ENCODE measurements at places on chromosomes 16 and 17. TPM values are rescaled to one million over a fixed set of nuclear protein-coding genes. Genes with fewer than 3 reads are reported as not detected.

The KRTAP4-6 gene
- total RNA-seq = not detected

DNA sequence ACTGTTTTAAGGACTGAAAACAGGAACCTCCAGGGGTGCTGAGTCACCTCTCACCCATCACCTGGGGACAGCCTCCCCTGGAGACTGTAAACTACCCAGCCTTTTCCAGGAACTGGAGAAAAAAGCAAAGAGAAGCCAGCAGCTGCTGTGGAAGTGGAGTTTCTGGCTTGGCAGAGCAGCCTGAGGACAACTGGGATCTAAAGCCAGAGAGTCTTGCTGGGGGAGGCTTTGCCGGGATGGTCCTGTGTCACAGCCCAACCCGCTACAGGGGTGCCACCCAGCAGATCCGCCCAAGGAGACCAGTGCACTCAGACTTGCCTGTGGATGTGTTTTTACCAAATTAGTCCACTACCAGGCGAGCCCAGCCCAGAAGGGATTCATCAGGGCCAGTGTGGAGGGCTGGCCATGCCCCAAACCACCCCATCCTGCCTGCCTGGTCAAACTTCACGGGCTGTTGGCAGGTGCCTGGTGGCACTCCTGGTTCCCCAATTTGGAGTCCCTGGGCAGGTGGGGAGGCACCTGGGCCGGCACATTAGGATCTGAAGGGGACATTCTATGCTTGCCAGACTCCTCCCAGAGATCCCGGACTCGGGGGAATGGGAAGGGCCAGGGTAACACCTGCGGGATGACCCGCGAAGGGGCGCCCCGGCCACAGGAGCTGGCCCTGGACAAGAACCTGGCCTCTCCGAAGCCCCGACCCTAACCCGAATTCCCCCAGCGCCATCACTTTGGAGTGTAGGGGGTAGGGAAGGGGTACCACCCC, 771 bp downstream of the MSRB1 start:
- peak overlapping the region; percentile 93 for H3K27ac ChIP-seq
- no peaks in the 10 kb centered on the region for H3K27me3 ChIP-seq
- peaks cover 6% of the 10 kb centered on the region for H3K36me3 ChIP-seq
- peak overlapping the region; percentile 63 for H3K4me3 ChIP-seq

- DNase-seq = no peak
- H3K36me3 ChIP-seq = no peaks in the 10 kb centered on the region
- H3K27ac ChIP-seq = no peak overlapping the region
- no peak overlapping the region for H3K4me3 ChIP-seq
- H3K27me3 ChIP-seq = no peaks in the 10 kb centered on the region
Observed at GRCh38 chr17:82863941-82864712, 24.3 kb upstream of the ZNF750 start.

GRCh38 chr17:2713881-2714280, 2.3 kb upstream of the CLUH start:
- peaks cover 30% of the 10 kb centered on the region for H3K4me1 ChIP-seq
- H3K4me3 ChIP-seq = no peak overlapping the region
- no peaks in the 10 kb centered on the region for H3K36me3 ChIP-seq

- no peaks in the 10 kb centered on the region for H3K36me3 ChIP-seq
- H3K27me3 ChIP-seq = no peaks in the 10 kb centered on the region
- H3K27ac ChIP-seq = no peak overlapping the region
- H3K4me1 ChIP-seq = no peaks in the 10 kb centered on the region
- H3K4me3 ChIP-seq = no peak overlapping the region
Observed at GRCh38 chr16:61579195-61579594, 457.0 kb downstream of the CDH8 start.

DNA sequence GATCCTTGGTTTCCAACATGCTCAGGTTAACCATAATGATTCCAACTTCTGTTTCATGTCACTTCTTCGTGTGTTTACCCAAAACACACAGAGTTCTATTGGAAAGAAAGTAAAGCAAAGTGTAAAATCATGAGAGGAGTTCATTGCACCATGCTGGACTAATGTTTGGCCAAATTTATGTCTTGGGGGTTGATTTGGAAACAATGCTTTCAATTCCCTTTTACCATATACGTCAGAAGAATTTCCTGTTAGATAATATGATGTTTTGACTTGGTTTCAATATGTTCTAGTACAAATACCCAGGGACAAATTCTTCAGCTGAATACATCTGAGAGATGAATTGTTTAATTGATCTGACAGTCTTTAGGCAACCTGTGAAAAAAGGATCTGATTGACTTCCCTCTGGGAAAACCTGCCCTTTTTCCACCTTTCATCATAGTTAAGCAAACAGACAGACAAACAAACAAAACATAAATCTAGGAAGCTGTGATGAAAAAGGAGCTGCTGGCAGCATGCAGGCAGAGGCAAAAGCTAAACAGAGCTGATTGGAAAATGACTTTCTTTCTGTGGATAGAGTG, 26.0 kb upstream of the MPHOSPH6 start:
- H3K27me3 ChIP-seq = no peaks in the 10 kb centered on the region
- no peak for DNase-seq
- H3K36me3 ChIP-seq = no peaks in the 10 kb centered on the region
- H3K4me1 ChIP-seq = no peaks in the 10 kb centered on the region
- H3K27ac ChIP-seq = no peak overlapping the region
- H3K4me3 ChIP-seq = no peak overlapping the region

DNA sequence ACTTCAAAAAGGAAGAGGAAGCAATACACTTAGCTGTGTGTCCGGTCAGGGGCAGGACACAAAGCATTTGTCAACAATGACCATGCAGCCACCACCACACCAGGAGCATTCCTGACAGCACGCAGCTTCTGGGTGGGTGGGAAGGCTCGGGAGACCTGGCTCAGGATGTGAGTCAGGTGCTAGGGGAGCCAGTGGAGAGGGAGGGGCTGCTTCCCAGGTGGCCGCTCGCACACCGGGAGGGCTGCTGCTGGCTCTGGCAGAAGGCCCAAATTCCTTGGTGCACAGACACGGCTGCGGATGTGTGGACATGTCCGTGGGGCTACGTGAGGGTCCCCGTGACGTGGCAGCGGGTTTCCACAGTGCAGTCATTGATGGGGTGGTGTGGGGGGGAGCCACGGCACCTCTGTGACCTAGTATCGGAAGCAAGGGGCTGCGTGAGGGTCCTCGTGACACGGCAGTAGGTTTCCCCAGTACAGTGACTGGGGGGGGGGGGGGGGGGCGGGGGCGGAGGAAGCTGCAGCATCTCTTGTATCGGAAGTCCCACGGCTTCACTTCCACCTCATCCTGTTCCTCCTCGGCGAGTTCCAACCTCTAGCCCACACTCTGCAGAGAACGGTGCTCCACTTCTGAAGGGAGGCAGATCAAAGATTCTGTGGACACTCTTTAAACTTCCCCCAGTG, 112.8 kb downstream of the ZNF778 start:
- DNase-seq = peak; percentile 77
- H3K4me3 ChIP-seq = no peak overlapping the region
- peaks cover 52% of the 10 kb centered on the region for H3K4me1 ChIP-seq
- no peaks in the 10 kb centered on the region for H3K27me3 ChIP-seq
- H3K27ac ChIP-seq = peak overlapping the region; percentile 17

The DBNDD1 gene
- total RNA-seq = 10.9 TPM

DNA sequence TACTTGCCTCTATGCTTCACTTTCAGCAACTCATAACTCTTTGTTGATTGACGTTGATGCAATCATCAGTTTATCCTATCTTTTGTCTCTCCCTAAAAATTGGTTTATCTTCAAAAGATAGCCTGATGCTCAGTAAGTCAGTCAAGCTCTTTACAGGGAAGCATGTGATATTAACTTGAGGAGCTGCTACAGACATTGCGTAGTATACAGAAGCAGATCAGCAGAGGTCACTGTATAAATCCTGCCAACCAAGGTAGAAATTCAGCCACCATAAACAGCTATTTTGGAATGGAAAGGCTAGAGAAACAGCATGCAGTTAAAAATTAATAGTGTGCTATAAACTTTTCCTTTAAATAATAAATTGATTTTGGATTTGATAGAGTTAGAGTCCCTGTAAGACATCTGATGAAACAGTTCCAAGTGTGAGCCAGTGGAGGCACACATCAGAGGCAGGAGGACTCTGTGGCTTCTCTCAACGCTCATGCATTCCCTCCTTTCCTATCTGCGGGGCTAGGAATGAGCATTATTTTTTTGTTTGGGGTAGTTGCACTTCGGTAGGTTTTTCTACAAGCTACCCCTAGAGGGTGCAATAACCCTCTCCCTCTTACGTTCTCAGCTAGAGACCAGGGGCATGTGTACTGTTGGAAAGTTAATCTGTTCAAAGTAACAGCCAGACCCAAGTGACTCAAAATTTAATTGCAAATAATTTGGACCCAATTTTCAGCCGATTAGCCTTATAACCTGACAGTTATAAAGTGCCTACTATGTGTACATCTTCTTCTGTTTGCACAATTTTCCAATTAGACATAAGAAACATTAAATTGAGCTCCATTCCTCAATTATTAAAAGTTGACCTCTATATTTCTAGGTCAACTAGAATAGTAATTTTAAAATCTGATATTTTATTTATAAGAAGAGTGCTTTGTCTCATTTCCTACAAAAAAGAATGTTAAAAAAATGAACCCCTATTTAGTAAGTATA, 647.7 kb upstream of the SOX9 start:
- H3K4me3 ChIP-seq = no peak overlapping the region
- no peak overlapping the region for H3K27ac ChIP-seq
- H3K4me1 ChIP-seq = peaks cover 5% of the 10 kb centered on the region
- no peaks in the 10 kb centered on the region for H3K36me3 ChIP-seq
- peak; percentile 34 for DNase-seq

The TBX4 gene
- not detected for total RNA-seq

DNA sequence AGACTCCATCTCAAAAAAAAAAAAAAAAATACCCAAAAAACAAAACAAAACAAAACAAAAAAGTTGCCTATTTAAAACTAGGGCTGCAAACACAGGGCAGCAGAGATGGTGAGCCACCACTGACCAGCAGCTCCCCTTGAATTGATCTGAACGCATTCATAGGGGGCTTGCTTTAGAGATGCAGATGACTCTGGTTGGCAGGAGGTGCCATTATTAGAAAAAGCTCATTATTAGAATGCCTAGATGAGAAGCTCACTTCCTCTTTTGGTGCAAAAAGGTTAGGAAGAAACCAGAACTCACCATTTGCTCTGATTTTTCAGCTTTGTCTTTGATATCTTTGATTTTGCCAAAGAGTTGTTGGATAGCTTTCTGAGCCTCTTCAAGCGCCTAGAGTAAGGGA, 53.1 kb downstream of the VPS53 start:
- no peak overlapping the region for H3K27ac ChIP-seq
- H3K4me3 ChIP-seq = no peak overlapping the region
- H3K4me1 ChIP-seq = no peaks in the 10 kb centered on the region
- DNase-seq = no peak

GRCh38 chr16:86975445-86975844, 341.7 kb downstream of the C16orf95 start:
- DNase-seq = no peak
- H3K36me3 ChIP-seq = no peaks in the 10 kb centered on the region
- no peak overlapping the region for H3K4me3 ChIP-seq
- H3K27me3 ChIP-seq = no peaks in the 10 kb centered on the region
- H3K27ac ChIP-seq = no peak overlapping the region

DNA sequence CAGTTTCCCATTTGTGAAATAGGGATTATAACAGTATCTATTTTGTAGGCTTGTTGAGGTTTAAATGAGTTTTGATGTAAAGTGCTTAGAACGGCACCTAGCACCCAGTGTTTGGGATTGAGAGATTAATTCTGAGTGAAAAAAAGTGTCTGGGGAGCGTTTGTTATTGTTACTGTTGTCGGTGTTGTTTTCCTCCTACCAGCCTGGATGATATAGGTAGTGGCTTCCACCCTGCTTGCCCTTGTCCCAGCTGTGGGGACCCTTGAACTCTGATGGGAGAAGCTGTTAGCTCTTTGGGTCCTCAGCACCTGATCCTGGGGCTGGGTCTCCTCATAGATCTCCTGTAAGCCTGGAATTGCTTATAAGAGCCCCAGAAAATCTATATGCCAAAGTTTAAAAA, 4.9 kb downstream of the FMNL1 start:
- H3K4me3 ChIP-seq = no peak overlapping the region
- H3K27me3 ChIP-seq = peaks cover 5% of the 10 kb centered on the region
- no peak for DNase-seq
- H3K4me1 ChIP-seq = peaks cover 33% of the 10 kb centered on the region

DNA sequence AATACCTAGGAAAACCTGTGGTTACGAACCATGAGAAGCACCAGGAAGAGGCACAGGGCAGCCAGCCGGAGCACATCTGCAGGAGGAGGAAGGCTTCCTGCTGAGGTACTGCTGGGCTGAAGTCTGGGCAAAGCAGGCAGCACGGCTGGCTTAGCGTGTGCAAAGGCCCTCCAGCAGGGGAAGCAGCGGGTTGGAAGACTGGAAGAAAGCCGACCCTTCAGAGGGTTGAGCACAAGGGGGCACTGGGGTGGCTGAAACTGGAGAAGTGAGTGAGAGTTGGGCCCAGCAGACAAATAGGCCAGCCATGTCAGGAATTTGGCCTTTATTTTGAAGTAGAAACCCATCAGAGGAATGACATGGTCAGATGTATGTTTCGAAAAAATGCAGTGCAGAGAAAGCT, 12.1 kb upstream of the HSD3B7 start:
- H3K4me3 ChIP-seq = no peak overlapping the region
- no peak overlapping the region for H3K27ac ChIP-seq

DNA sequence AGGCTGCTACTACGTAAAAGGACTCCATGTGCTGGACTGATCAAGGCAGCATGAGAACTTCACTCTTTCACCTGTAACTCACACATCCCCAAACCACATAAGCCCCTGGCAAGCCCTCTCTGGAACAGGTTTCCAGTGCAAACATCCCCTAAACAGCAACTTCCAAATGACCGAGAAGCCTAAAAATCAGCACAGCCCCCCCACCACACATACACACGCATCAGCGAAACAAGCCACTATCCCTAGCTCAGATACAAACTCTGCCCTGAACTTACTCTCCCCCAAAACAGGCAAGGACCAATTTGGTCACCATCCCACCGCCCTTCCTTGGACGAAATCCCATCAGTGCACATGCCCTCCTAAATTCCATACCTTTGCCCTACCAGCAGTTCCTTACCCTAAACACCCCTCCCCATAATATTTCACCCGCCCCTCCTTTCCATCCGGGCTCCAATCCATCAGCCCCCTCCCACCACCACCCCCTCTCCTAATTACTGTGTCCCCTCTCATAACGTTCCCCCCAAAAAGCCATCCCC, 735 bp downstream of the LSM12 start:
- no peaks in the 10 kb centered on the region for H3K27me3 ChIP-seq
- H3K4me3 ChIP-seq = peak overlapping the region; percentile 48
- H3K27ac ChIP-seq = peak overlapping the region; percentile 97

The ENPP7 gene
- not detected for total RNA-seq

GRCh38 chr16:10799736-10800135, 18.9 kb downstream of the TVP23A start:
- no peaks in the 10 kb centered on the region for H3K36me3 ChIP-seq
- H3K27ac ChIP-seq = no peak overlapping the region
- no peak overlapping the region for H3K4me3 ChIP-seq
- no peaks in the 10 kb centered on the region for H3K27me3 ChIP-seq
- H3K4me1 ChIP-seq = peaks cover 7% of the 10 kb centered on the region

The BCL6B gene
- total RNA-seq = 8.9 TPM
